ENCODE measurements at places on chromosomes 13 and 19. TPM values are rescaled to one million over a fixed set of nuclear protein-coding genes. Genes with fewer than 3 reads are reported as not detected.
A peak's percentile ranks its signal among the peaks of the same experiment; 100 is the strongest.

DNA sequence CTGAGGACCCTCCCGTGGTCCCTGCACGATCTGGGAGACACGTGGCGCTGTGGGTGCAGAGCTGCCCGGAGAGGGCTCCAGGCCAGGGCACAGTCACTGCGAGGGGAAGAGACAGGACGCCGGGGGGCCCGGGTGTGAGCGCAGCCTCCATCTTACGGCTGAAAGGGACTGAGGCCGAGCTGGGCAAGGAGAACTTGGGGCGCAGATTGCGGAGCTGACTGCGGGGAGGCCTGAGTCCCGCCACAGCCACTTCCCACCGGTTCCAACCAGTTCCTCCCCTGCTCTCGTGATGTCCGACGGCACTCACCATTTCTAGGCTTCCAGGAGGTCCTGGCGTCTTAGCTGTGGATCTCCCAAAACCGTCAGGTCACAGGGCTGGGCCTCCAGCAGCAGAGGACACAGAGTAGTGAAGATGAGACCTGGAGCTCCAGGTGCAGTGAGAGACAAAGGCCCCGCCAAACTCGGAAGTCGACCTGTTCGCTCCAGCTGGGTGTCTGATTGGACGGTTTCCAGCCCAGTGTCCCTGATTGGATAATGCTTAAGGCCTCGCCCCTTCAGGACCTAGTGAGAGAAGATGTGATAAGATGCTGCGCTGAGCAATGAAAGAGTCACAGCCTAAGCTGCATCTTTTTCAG, 4.8 kb upstream of the ZNF253 start:
- no peak for DNase-seq

DNA sequence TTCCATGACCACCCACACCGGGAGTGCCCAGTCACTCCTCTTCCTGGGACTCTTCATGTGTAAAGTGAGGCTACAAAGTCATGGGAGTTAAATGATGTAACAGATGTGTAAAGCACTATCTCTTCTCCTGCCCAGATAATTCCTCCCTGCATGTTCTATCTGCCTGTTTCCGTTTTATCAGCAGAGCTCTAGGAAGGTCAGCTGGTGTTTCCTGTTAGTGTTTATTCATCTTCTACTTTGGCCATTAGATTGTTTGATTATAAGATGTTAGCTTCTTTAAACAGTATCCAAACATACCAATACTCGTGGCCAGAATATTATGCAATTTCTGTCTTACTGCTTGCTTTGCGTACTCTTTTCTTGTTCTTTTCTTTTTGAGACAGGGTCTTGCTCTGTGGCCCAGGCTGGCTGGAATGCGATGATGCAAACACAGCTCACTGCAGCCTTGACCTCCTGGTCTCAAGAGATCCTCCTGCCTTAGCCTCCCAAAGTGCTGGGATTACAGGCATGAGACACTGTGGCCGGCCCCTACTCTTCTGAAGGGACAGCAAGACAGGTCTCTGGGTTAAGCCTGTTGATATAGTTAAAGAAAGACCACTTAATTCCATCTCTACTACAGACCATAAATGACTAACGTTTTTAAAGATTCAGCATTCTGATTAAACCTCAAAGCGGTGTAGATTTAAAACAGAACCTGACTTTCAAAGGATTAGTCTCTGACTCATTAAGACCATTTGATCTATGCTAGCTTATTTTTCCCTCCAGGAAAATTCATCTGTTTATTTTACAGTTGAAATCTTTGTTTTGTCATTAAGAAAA, 97.4 kb upstream of the AKAP11 start:
- peak; percentile 45 for DNase-seq

DNA sequence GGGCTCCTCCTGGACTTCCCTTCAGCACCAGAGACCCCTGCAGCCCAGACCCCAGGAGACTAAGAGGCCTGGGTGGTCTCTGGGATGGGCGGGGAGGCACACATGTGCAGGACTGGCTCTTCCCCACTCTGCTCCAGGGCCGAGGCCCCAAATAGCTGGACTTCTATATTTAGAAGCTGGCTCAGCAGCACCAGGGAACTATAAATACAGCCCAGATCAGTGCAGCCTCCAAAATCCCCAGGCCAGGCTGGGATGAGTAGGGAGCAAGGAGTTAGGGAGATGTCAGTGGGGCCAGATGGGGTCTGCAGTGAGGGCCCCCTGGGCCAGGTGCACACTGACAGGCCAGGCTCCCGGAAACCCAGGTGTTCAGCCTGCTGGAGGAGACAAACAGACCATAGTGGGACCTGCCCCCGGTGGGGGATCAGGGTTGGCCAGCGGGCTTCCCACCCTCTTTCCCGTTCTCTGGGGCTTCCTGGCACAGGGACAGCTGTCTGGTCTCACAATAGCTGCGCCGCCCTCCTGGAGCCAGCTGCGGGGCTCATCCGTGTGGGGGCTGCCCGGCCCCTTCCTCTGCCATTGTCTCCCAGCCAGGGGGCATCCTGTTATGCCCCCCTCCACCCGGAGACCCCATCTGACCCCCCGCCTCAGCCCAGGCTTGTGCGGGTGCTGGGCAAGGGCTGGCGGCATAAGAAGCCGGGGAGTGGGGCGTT, 5.5 kb upstream of the ADGRE5 start:
- DNase-seq, result no peak

DNA sequence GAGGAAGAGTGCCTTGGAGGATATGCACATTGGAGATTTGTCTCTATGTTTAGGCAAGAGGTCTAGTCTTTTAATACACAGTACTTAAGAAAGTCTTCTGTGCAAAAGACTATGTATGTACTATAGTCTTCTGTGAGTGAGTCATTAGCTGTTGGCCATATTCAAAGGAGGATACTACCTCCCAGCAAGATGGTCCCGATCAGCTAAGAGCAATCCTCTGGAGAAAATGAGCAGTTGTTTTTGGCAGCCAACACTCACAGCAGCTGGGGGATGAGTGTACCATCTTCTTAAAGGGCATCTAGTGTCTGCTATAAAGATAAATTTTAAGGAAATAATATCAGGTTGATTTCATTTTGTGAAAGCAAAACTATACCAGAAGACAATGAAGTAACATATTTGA, 487.8 kb downstream of the KCTD12 start:
- peak; percentile 91 for DNase-seq

GRCh38 chr19:35165200-35166058, 10.9 kb downstream of the FXYD5 start:
- no peak for DNase-seq

GRCh38 chr13:79989217-79989661, 351.7 kb downstream of the SPRY2 start:
- no peak for DNase-seq

Gene CACNG6
- total RNA-seq, result 0.17 TPM

Gene PNMA8A
- 74.8 TPM for total RNA-seq

GRCh38 chr19:9848762-9849161, 13.6 kb downstream of the PIN1 start:
- no peak for DNase-seq

Data from LHCN-M2 (cell line).